ENCODE measurements at places on chromosomes 6 and 20.

- DNase-seq: peak; percentile 31
Measured at GRCh38 chr6:157981132-157981394, 600 bp upstream of the SYNJ2 start.

GRCh38 chr6:110814102-110815014 lies 911 bp downstream of the CDK19 start:
- peak; percentile 75 for DNase-seq

GRCh38 chr6:12748411-12748810 lies 31.8 kb downstream of the PHACTR1 start:
- DNase-seq: no peak

GRCh38 chr6:33428966-33429749 lies 9.3 kb downstream of the SYNGAP1 start:
- no peak for DNase-seq

DNA sequence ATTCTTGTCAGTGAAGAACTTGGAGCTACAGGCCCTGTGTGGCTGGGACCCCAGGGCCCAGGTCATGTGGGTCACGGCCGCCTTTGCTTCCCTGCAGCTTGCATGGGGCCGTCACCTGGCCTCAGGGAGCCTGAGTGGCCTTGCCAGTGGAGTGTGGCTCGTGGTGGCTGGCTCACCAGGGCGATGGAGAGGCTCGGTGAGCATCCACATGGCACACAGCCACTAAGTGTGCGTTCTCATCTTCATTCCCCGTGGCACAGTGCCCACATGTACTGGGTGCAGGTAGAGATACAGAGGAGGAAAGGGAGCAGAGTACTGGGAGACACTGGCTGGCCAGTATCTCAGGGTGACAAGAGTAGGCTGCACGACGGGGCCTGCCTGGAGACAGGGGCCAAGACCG lies 21.5 kb downstream of the MANBAL start:
- no peak for DNase-seq

GRCh38 chr6:28802417-28803336 lies 121.1 kb downstream of the TRIM27 start:
- DNase-seq: peak; percentile 59

- no peak for DNase-seq
Measured at GRCh38 chr6:91436448-91436847, 849.6 kb upstream of the MAP3K7 start.

DNA sequence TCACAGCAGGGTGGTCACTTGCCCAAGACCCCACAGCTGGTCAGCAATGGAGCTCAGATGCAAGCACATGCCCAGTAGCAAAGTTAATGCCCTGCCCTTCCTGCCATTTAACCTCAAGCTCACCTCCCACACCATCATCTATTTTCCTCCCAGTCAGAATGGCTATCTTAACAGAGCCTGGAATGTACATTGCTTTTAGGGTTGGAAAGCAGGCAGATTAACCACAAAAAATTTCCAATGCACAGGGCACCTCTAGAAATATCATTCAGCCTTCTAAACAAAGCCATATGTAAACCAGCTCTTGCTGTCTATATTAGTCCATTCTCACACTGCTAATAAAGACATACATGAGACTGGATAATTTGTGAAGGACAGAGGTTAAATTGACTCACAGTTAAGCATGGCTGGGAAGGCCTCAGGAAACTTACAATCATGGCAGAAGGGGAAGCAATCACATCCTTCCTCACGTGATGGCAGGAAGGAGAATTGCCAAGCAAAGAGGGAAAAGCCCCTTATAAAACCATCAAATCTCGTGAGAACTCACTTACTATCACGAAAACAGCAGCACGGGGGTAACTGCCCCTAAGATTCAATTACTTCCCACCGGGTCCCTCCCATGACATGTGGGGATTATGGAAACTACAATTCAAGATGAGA lies 106.9 kb downstream of the FYN start:
- DNase-seq: no peak

- no peak for DNase-seq
Measured at GRCh38 chr6:36739947-36740817, 42.6 kb downstream of the RAB44 start.

GRCh38 chr6:31837369-31838113 lies 10.0 kb downstream of the HSPA1B start:
- DNase-seq: no peak
